ENCODE measurements at places on chromosomes 7 and 10.

- no peak for DNase-seq
Measured at GRCh38 chr10:84660450-84661159, 332.2 kb downstream of the CCSER2 start.

- DNase-seq = no peak
Measured at GRCh38 chr10:3473271-3473670, 300.7 kb upstream of the PITRM1 start.

DNA sequence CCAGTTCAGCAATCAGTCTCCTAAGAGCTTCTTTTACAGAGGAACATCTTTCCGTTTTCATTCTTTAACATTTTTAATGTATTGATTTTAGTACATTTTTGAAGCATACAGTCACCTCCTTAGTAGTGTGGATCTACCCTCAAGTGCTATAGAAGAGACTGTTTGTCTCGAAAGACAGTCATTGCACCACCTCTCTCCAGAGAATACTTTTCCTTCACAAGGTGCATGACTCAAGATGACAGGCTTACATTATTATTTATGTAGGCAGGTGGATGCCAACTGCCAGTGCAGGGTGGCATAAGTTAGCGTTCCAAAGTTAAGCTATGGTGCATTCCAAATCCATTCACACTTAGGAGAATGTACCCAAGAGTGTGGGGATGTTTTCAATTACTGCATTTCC, 71.8 kb downstream of the ZEB1 start:
- no peak for DNase-seq

GRCh38 chr7:15470825-15471668, 90.8 kb downstream of the AGMO start:
- DNase-seq = no peak

GRCh38 chr7:24318326-24318725, 34.3 kb downstream of the NPY start:
- DNase-seq = peak; percentile 47

- DNase-seq = no peak
Measured at GRCh38 chr7:18590241-18590640, 94.7 kb downstream of the HDAC9 start.

GRCh38 chr10:13276749-13277365, 23.0 kb downstream of the PHYH start:
- DNase-seq = no peak

DNA sequence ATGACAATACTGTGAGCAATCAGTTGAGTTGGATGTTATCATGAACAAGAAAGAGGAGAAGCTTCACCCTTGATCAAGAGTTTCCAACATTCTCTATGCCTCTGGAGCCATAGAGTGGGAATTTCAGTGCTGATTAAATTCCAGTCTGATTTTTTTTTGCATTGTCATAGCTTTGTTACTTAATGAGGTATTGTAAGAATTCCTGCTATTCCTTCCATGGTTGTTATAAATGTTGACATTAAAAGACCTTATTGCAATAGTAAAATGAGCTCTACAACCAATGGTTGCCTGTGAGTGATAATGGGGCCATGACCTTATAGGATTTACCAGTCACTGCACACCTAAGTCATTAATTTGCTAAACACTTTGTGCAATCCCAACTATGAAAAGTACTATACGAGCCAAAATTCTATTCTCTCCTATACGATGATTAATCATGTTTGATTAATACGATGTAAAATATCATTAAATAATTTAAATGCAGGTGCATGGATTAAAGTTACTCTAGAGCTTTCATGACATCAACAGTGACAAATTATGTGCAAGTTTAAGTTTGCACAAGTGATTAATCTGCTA, 353.2 kb upstream of the KLF6 start:
- no peak for DNase-seq

- DNase-seq = no peak
Measured at GRCh38 chr7:157547611-157548010, 210.8 kb downstream of the DNAJB6 start.

- DNase-seq = peak; percentile 53
Measured at GRCh38 chr7:38398725-38399321, 125.4 kb upstream of the TARP start.

GRCh38 chr7:3260401-3260715, 40.7 kb upstream of the SDK1 start:
- no peak for DNase-seq

DNA sequence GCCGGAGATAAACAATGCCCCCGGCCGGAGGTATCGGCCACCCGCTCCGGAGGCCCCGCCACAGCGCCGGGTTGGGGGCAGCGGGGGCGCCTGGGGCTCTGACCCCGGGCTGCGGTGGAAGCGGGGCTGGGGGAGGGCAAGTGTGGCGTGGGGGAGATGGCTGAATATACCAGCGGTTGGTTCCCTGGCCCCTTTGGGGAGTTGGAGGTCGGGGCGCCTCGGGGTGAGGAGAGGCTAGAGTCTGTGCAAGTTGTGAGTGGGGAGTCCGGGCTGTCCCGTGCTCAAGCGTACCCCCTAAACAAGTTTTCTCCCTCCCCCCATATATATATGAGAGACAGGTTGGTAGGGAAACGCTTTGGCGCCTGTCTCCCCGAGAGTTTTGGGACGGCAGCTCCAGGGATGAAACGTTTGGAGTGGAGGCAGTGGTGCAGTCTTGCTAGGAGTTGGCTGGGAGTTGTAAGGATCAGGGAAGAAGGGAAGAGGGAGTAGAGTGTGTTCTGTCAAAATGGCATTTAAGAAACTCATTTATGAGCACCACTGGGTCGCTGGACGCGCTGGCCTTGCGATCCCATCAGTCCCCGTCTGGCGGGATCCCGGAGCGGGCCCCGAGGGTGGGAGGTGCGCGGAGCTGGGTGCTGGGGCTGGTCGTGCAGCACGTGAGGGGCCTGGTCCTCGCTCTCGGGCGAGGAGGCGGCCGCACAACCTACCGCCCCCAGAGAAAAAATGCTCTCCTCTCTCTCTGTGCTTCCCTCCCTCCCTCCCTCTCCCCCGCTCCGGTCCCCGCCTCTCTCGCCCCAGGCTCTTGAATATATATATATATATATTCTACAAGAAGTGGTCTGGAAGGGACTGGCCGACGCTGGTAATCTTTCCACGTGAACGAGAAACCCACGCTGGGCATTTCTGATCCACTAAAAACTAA, 1.1 kb downstream of the TET1 start:
- DNase-seq = peak; percentile 73

- DNase-seq = peak; percentile 76
Measured at GRCh38 chr7:1176891-1177373, 16.9 kb upstream of the ZFAND2A start.

DNA sequence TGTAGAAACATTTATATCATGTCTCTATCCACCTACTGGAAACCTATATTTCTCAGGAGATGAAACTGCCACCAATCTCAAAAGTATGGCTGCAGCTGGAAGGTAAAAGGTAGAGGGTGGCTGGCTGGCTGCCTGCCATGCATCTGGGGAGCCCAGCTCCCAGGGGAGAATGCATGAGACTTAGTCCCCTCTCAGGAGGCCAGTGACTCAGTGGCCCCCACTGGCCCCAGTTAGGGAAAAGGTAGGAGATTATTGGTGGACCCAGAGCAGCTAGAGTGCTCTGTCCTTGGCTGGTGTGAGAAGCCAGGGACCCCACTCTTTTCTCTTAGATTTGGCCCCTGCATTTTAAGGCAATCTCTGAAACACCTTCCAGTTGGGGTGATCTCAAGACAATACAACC, 6.8 kb upstream of the NKX2-3 start:
- no peak for DNase-seq

DNA sequence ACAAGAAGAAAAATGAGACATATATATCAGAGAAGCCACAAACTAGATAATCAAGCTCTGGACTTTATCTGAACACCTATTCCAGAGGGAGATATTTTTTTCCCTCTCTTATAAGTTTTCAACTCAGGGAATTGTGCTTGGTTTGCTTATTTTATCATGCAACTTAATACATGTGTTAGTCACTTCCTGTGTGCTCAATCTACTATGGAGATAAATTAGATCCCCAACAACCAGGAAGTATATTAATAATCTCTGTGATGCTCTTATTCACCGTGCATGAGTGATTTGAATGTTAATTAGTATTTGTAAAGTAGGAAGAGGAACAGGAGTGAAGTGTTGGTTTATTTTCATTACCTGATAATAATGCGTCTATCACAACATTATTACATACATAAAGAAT, 38.8 kb upstream of the ZNF365 start:
- no peak for DNase-seq

DNA sequence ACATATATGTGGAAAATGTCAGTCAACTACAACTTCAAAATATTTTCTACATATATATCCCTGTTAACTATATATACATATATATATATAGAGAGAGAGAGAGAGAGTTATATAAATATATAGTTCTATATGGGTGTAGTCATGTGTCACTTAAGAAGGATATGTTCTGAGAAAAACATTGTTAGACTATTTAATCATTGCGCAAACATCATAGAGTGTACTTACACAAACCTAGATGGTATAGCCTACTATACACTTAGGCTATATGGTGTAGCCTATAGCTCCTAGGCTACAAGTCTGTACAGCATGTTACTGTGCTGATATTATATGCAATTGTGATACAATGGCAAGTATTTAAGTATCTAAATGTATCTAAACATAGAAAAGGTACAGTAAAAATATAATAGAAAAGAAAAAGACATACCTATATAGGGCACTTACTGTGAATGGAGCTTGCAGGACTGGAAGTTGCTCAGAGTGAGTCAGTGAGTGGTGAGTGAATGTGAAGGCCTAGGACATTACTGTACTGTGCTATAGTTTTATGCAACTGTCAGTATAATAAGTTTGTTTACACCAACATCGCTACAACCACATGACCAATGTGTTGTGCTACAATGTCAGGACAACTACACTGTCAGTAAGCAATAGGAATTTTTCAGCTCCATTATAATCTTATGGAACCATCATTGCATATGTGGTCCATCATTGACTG, 18.0 kb upstream of the FGL2 start:
- no peak for DNase-seq

GRCh38 chr10:98349508-98349922, 65.5 kb downstream of the PYROXD2 start:
- DNase-seq = no peak

DNA sequence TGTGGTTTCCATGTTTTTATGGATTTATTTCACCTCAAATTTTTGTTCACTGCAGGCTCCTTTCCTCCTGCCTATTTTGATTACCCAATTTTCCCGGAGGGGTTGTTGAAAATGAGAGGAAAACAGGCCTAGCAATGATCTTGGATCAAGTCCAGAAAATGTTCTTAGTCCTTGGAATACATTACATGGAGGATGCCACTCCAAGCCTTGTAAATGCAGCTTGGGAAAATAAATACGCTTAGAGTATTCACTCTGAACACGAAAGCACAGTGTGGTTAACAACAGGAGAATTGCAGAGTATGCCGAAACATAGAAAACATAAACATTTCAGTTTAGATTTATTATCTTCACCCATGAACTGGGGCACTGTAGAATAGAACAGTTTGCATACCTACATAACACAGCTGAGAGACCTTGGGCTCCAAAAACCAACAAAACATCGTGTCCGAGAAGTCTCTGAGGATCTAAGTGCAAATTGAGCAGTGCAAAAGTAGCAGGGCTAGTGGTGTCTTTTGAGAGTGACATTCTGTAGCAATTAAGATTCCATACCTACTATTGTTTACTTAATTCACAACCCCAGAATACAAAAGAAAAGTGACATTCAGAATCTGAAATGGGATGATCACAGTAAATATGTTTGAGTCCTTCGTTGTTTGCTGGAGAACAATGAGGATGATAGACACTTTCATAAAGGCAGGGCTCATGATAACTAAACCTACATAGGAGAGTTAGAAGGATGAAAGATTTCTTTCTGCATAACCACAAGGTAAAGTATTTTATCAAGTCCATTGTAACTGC, 7.6 kb upstream of the CD36 start:
- no peak for DNase-seq

- no peak for DNase-seq
Measured at GRCh38 chr7:77954773-77955555, 156.4 kb downstream of the PHTF2 start.

GRCh38 chr7:69966766-69967591, 368.7 kb downstream of the AUTS2 start:
- no peak for DNase-seq

- DNase-seq = no peak
Measured at GRCh38 chr10:91474009-91474408, 63.9 kb downstream of the HECTD2 start.

DNA sequence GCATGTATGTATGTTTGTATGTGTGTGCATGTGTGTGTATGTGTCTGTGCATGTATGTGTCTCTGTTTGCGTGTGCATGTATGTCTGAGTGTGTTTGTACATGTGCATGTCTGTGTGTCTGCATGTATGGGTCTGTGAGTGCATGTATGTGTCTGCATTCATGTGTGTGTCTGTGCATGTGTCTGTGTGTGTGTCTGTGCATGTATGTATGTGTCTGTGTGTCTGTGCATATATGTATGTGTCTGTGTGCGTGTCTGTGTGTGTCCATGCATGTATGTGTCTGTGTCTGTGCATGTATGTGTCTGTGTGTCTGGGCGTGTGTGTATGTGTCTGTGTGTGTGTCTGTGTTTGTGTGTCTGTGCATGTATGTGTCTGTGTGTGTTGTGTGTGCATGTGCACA, 49.9 kb upstream of the DIP2C start:
- DNase-seq = no peak

GRCh38 chr10:86655173-86655540, 810 bp downstream of the OPN4 start:
- no peak for DNase-seq

DNA sequence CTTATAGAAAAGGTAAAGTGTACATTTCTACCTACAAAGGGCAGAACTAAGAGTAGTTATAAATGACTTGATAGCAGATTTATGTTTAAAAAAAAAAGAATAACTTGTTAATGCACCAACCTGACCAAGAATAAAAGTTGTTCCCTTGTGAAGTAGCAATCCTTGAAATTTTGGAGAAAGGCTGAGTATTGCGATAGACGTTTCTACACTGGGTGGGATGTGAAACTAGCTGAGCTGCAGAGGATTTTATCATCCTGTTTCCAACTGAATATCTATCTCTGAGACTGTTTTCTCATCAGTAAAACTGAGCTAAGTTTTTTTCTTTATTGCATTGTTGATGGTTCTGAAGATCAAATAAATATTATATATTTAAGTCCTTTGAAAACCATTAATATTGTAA, 14.6 kb downstream of the MDFIC start:
- DNase-seq = no peak

- DNase-seq = no peak
Measured at GRCh38 chr10:5650664-5651387, 15.6 kb downstream of the ASB13 start.

DNA sequence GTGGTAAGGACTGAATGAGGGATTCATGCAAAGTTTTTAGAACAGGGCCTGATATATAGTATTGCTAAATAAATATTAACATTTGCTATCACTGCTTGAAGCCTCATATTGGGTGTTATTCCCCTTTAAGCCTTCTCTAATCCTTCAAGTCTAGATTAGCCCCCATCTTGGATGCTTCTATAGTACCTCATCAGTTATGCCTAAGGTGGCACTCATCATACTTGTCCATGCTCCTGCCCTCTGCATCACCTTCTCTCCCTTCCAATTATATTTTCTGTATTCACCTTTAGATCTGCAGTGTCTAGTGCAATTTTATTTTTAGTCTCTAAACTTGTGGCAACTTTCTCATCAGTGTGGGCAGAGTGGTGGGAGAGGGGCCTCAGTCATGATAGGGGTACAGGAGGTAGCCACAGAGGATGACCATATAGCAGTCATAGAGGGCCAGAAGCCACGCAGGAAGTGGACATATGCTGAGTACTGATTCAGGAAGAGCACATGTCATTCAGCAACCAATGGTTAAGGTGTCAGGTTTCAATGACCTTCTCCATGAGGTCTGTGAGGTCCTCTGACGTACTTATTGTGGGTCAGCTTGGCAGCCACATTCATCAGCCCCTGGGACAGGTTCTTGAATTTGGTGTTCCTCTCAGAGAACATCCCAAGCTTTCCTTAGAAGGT, 2.5 kb downstream of the ENTPD1 start:
- DNase-seq = no peak

- peak; percentile 75 for DNase-seq
Measured at GRCh38 chr10:19816411-19817230, at the start of gene PLXDC2. TSS of gene PLXDC2 (plus strand) at chr10:19816432.
